ENCODE measurements at places on chromosomes 12 and 14.
A peak's percentile ranks its signal among the peaks of the same experiment; 100 is the strongest.

- no peak for DNase-seq
These were observed 441.1 kb downstream of the DPF3 start for GRCh38 chr14:72452774-72453173.

DNA sequence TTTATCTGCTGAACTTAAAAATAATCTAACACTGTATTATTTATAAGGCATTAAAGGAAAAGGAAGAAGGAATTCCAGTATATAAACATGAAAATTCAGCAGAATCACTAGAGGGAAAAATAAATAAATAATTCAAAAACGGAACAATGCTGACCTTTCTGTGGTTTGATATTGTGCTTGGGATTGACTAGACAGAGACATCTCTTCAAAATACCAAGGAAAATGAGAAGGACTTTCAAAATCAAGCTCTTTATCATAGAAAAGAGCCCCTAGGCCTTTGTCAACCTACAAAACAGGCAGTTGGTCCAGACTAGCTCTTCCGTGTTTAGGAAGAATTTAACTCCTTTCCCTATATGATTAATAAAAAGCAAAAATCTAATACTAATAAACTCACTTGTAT lies 6.3 kb upstream of the FLRT2 start:
- DNase-seq = no peak

DNA sequence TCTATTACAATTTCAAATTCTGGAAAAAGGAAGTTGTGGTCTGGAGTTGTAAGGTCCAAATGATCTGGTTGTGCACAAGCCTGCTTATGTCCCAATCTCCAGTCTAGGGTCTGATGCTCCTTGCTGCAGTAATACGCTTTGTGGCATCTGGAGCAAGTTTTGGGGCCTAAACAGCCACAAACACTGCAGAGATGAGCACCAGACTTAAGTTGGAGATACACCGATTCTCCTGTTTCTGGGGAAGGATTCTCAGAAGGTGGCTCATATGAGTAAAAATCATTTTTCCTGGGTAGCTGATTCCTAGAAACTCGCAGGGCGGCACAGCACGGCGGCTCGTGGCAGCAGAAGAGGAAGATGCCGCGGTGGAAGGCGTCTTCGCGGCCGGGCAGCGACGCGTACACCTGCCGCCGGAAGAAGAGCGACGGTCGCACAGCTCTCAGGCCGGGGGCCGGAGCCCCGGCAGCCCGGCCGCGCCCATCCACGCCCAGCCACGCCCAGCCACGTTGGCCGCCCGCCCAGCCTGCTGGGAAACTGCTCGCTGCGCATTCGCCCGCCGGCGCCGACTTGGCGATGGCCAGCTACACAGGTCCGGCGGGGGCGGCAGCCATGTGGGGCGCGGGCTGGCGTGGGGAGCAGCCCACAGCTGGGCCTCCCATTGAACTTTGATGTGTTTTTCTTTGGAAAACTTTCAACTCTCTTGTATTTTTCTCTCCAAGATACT lies 129.0 kb downstream of the ASCL4 start:
- DNase-seq = peak; percentile 90

GRCh38 chr12:87585882-87586557 lies 443.2 kb downstream of the C12orf50 start:
- no peak for DNase-seq

- no peak for DNase-seq
These were observed 29.8 kb downstream of the GPRC5D start for GRCh38 chr12:12922191-12922616.

DNA sequence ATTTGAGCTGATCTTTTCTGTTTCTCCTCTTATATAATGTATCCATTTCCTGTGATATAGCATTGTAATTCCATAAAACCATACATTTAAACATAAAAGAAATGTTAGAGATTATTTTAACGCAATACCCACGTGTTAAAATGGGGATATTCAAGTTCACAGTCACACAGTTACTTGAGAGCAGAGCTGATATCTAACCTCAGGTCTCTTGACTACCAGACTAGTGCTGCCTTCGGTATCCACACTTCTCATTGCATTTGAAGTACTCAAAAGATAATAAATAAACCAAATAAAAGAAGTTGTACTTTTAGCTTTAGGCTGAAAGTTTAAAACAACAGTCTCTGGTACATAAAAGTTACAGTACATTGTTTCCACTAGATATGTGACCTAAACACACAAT lies 2.9 kb downstream of the CLECL1 start:
- DNase-seq = no peak

GRCh38 chr12:121295116-121295745 lies 1.3 kb downstream of the CAMKK2 start:
- DNase-seq = peak; percentile 41

- DNase-seq = no peak
These were observed 73.9 kb downstream of the ANO4 start for GRCh38 chr12:100868487-100868886.

GRCh38 chr14:96735526-96735925 lies 61.7 kb upstream of the VRK1 start:
- peak; percentile 26 for DNase-seq

- DNase-seq = no peak
These were observed 225.1 kb upstream of the DIO3 start for GRCh38 chr14:101336183-101336582.

DNA sequence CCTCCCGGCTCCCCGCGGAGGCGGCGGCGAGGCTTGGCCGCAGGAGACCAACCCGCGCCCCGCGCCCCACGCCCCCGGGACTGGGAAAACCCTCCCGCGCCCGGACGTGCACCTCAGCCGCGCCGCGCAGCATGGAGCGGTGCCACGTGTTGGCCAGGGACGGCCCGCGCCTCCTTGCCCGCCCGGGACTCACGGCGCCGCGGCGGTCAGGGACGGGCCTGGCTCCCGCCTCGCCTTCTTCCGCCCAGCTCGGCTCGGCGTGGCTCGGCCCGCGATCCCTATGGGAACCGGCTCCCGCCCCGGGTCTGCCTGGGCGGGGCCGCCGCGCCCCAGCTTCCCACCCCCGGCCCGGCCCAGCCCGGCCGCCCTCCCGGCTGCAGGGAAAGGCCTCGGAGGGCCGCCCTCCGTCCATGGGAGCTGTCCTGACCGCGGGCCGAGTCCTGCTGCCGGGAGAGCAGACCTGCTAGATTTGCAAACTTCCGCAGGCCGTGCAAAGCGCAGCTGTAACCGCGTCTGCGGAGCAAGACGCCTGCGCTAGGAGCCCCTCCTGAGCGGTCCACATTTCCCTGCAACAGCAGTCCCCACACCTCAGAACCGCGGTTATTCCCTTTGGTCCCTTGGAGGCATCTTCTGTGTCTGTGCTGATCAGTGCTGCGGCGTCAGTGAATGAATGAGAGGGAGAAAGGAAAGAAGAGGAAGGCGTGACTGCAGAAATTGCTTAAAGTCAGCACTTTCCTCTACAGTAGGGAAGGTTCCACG lies at the start of gene CDKL1:
Gene CDKL1, minus strand, starts transcription at position 251 of the 759 bp plus-strand sequence. CDS start 1,013 bp downstream, outside the sequence.
- DNase-seq = peak; percentile 71

GRCh38 chr14:101600336-101600890 lies 39.1 kb downstream of the DIO3 start:
- DNase-seq = no peak

DNA sequence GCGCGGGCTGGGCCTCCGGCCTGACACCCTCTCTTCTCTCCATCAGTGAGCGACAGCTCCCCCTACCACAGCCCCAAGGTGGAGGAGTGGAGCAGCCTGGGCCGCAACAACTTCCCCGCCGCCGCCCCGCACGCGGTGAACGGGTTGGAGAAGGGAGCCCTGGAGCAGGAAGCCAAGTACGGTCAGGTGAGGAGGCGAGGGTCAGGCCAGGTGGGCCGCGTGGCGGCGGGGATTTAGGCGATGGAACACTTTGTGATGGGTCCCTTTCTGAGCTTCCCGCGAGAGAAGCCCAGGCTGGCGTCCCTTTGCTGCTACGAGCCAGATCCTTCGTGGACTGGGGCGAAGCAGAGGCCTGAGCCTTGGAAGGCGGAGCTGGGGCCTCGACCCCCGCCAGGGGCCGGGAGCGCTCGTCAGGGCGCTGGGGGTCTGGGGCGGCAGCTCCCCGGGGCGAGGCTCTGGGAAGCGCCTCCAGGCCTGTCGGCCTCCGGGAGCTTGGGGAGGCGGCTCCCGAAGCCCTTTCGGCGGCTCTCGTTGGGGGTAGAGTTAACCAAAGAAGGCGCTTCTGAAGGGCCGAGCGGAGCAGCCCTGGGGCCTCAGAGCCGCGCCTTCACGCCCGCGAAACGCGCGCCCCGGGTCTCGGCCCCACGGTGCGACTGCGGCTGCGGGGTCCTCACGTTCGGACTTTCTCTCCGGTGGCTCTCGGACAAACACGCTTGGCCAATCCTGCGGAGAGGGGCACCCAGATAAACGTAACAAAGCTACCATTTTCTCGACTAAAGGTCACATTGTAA lies 5.0 kb downstream of the PAX9 start:
- no peak for DNase-seq

DNA sequence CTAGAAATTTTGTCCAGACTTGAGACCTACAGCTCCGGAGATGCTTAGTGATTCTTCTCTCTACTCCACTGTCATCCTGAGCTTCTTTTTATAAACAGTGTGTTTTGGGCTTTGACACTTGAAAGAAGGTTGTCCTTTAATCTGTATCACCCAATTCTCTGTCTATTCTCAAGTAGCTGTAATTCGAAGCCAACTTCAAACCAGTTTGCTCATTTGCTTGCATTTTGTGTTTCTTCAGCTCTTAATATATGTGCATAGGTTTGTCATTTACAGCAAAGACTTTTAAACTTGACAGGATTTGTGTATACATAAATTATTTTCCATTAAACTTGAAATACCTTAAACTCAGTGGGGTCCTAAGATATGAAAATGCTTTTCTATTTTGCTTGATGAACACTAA lies 16.4 kb upstream of the MYBPC1 start:
- DNase-seq = no peak

DNA sequence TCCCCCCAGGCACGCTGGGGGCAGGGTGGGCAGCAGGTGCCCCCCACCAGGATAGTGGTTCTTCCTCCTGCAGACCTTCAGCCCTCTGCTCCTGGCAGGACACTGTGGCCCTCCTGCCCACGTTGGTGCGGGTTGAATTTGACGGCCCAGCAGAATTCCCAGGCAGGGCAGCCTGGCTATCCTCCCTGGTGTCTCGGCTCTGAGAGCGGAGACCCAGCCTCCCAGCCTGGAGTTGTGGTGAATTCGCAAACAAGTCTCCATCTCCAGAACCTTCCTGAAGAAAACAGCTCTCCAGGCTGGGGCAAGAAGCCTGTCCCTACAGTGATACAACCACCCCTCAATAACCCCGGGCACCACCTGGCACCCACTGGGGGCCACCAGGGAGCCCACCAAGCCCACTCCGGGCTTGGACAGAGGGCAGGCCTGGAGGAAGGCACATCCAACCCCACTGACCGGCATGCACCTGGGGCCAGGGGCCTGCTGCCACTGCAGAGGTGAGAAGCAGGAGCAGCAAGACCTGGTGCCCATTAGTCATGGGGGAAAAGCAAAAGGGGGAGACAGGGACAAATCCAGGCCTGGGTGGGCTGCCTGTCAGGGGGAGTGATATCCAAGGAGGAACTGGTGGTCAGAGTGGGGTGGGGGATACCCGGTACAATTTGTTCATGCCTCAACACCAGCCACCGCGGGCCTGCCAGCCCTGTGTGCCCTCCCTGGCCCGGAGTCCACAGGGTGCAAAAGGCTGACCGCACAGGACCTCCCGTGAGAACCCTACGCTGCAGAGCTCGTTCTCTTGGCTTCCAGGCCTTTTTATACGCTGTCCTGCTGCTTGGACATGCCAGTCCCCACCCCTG lies 3.6 kb downstream of the ANKRD9 start:
- DNase-seq = no peak

GRCh38 chr12:7695566-7696197 lies at the start of gene GDF3:
GDF3 (minus strand) TSS chr12:7695775; CDS start chr12:7695728, 47 bp downstream.
- no peak for DNase-seq

DNA sequence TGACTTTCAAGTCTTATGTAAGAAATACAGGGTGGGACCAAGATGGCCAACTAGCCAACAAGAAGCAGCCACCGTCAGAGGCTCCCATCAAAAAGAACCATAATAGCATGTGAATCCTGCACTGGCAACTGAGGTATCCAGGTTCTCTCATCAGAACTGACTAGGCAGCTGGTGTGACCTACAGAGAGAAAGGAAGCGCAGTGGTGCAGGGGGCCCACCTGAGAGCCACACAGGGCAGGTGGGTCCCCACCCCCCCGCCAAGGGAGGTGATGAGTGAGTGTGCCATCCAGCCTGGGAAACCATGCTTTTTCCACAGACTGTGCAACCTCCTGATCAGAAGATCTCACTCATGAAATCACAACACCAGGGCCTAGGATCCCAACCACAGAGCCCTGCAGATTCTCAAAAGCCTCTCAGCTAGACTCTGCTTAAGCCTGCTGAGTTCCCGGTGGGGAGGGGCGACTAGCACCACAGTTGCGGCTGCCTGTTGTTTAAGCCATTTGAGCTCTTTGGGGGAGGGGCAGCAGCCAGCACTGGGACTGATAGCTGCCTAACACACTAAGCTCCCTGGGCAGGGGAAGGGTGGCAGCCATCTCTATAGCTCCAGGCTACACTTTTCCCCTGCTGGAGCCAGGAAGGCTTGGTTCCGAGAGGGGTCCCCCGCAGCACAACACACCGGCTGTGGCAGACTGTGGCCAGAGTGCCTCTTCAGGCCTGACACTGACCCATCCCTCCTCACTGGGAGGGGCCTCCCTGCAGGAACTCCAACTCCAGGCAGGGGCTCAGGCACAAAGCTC lies 75.3 kb downstream of the GARIN6 start:
- DNase-seq = no peak

DNA sequence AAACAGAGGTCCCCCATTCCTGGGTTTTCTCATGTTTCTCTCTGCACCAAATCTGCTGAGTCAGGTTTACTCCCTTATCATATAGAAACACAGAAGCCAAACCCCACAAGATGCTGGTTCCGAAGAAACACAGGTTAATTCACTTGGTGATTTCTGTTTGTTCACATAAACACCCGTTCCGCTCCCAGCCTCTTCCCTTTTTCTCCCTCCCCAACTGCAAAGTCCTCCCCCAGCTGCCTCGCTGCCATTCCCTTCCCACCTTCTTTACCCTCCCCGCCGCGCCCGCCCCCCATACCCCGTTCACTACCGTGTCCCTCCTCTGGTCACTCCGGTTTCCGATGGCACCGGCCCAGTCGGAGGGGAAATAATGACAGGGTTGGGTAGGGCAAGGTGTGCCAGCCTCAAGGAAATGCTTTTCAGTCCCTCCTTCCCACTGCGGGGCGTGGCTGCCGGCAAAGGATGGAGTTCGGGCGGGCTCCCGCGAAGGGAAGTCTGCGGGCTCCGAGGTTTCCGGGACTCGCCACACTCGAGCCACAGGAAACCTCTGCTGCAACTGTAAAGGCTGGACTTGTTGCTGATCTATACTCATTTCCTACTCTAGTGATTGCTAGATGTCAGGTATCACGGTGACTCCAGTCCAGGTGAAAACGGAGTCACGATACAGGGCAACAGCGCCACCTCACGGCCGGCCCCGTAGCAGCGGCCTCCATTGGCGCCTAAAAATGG lies at the start of gene STYK1:
Gene STYK1, minus strand, starts transcription at position 394 of the 726 bp plus-strand sequence. CDS start 39,434 bp downstream, outside the sequence.
- peak; percentile 91 for DNase-seq

GRCh38 chr12:81874166-81874565 lies 115.0 kb upstream of the PPFIA2 start:
- DNase-seq = no peak

Measured in NCI-H2081 (cell line).